ENCODE measurements at places on chromosomes 11 and 22.
A peak's percentile ranks its signal among the peaks of the same experiment; 100 is the strongest.

DNA sequence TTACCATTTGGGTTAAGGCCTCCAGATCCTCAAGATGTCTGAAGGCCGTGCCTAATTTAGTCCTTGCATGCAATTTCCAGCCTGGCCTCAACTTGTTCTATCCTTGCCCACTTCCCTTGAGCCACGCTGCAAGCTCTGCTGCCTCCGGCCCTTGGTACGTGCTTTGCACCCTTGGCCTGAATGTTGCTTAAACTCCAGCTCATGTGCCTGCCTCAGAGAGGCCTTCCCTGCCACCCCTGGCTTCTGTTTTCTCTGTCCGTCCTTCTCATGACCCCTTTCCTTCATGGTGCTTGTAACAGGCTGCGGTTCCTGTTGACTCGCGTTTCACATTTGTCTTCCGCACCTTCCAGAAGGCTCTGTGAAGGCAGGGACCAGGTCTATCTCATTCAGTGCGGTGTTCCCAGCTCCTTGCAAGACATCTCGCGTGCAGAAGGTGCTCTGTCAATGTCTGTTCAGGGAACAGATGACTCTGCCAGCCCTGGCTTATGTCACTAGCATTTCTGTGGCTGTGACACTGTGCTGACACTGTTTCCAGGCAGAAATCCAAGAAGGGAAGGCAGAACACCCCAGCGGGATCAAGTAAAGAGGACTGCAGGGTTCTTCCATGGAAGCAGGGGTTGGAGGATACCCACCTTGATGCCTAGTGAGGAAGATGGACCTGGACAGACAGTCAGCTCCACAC is 61.8 kb downstream of the FBLN1 start:
- DNase-seq, result no peak

GRCh38 chr11:108965306-108966001 is 300.6 kb downstream of the DDX10 start:
- no peak for DNase-seq

GRCh38 chr11:2295971-2296912 is 5.5 kb downstream of the C11orf21 start:
- DNase-seq, result no peak

GRCh38 chr11:96520939-96521338 is 131.1 kb downstream of the JRKL start:
- DNase-seq, result no peak

DNA sequence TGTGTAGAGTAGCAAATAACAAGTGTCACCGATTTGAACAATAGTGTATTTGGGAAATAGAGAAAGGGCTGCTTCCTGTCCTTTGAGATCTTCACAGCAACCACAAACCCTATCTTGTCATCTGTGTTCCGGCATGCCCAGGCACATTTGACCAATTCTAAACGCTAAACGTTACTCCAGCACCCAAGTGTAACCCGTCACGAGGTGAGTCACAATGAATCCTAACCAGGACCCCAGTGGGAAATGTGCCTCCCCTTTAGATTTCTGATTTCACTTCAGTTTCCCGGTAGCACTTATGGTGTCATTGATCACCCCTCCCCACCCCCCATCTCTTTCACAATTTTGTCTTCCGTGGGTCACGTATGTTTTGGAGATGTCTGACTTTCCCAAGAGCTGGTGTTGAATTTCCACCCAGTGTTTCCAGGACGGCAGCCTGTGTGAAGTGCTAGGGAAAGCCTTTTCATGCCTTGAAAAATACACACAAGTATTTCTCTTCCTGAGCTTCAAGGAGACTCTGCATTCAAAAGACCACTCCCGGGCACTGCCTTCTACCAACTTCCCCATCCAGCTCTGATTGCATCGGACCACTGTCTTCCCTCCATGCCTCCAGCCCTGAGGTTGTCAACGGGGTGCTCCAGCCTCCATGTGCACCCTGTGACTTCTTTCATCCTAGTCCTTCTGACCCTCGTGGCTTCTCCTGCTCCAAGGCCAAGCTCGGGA is 10.5 kb upstream of the C11orf24 start:
- no peak for DNase-seq

- DNase-seq, result no peak
Observed at GRCh38 chr11:44324222-44324621, 14.3 kb upstream of the ALX4 start.

DNA sequence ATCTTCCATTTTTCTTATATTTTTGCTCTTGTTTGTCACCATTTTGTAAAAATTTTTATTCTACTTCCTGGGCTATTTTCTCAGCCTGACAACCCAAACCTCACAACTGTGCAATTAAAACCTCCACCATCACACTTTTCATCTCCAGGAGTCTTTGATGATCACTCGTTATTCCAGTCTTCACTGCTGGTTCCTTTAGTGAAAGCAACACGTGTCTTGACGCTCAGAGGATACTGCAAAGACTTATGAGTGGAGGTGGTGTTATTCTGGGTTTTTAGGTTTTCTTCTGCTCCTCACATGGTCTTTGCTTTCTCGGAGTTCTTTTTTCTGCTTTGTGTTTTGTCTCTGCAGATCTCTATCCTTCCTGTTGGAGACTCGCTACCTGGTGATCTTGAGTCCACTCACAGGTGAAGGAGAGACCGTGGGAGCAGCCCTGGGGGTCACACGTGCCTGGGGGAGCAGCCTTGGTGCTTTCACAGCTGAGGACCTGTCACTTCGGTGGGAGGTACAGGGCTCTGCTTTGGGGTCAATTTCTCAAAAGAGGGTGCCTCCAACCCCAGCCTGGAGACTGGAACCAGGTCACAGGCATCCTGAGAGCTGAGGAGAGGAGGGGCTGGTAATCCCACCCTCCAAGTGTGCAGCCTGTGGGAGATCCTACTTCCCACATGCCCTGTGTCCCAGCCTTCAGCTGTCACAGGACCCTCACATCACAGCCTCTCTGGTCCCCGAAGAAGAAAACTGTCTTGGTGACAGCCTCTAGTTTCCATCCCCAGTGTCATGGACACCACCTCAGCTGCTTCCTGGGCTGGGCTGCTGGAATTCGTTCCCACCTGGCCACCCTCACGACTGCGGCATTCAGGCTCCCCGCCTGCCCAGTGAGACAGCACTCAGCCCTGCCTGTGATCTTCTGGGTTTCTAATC is 11.0 kb downstream of the SULT4A1 start:
- DNase-seq, result no peak

- no peak for DNase-seq
Observed at GRCh38 chr11:57499983-57500461, 15.5 kb downstream of the SLC43A1 start.

- no peak for DNase-seq
Observed at GRCh38 chr11:72937439-72937838, 123.2 kb downstream of the ATG16L2 start.

GRCh38 chr11:117597071-117597470 is 199.9 kb downstream of the DSCAML1 start:
- no peak for DNase-seq

DNA sequence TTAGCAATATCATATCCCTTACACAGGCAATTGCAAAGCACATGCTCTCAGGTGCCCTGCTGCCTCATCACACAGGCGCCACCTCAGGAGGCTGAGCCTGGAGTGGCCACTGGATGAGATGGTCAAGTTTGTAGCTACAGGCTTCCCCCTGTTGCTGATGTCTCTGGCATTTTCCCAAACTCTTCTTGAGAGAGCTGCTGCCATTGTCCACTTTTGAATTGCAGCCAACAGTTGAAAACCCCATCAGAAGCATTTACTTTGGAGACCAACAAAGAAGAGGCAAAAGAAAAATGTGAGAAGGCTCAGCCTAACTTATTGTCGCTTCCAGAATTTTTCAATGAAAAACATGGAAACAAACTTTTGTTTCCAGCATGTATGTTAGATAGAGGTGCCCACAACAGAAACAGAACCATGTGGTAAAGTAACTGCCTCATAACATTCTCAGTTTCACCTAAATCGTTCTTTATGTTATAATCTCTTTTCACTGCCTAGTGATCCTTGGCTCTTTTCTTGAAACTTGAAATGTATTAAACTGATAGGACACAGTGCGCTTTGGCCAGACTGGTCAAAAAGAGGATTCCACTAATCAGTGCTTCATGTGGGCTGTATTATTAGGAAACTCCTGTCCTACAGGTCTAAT is 47.6 kb upstream of the OR8B8 start:
- no peak for DNase-seq

- no peak for DNase-seq
Observed at GRCh38 chr11:39690856-39691255, 1768.6 kb downstream of the LRRC4C start.

DNA sequence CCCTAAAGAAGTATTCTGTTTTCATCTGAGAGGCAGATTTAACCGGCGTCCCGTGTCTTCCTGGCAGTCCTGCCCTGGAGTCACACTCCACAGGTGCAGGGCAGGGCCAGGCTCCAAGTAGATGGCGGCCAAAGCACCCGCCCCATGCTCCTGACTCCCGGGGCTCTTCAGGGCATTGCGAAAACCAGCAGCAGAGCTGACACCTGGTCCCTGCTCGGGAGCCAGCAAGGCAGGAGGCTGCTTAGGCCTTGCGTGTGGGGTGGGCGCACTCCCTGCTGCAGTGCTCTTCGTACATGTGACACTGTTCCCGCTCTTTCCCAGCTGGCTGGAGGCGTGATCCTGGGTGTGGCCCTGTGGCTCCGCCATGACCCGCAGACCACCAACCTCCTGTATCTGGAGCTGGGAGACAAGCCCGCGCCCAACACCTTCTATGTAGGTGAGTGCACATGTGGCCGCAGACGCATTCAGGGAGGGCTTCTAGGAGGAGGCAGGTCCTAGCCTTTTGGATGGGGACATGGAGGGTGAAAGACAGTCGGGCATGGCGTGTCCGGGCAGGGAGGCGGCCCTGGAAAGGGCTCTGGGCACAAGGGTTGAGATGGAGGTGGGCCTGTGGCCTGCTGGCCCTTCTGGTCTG is 10.3 kb upstream of the TSSC4 start:
- DNase-seq, result no peak

DNA sequence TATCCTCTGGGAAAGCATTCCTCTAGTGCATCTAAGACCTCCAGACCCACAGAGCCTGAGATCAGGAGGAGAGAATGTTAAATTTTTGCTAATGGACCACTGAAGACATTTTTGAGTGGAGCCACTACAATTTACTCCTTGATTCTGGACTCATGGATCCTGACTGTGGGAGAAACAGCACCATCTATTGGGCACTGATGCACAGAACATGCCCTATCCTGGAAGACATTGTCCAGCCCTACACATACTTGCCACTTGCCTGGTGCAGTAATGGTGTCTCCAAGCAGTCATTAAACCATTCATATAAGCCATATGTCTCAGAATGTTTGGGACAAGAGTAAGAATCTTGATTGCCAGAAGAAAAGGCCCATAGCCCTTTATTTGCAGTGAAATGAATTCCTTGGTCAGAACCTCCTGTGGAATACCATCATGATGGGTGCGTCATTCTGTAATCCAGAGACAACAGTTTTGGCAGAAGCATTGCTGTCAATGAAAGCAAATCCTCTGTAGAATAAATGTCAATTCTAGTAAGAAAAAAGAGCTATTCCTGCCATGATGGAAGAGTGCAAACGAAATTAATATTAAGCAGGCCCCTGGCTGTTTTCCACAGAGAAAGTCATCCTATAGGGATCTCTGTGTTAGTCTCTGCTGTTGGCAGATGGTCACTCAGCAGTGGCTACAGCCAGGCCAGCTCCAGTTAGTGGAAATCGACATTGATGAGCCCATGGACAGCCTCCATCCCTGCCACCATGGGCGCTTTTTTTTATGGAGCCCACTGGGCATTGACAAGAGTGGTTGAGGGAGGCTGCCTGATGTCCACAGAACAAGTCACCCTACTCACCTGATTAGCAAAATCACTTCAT is 43.5 kb downstream of the GGTLC2 start:
- DNase-seq, result peak; percentile 80

- no peak for DNase-seq
Observed at GRCh38 chr22:19044381-19044780, 77.8 kb downstream of the DGCR2 start.

DNA sequence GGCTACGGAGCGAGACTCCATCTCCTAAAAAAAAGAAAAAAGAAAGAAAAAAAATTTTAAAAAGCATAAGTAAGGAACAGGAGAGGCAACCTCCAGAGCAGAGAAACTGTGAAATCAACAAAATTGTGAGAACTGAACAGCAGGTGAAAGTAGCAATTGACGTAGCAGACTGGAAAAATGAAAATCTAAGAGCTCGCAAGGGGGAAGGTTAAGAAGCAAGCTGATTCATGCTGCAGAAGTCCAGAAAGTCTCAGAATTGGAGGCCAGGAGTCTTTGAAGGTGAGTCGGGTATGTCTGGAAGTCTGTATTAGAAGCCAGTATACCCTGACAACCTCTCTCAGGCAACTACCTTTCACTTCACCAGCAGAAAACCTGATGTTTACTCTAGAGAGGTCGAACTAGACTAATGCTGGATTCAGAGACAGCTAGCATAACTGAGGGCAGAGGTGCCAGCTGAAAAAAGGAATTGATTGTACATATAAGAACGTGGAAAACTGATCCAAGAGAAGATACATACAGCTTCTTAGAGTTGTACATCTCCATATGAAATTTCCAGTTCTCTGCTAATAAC is 161.5 kb downstream of the WNT11 start:
- no peak for DNase-seq

DNA sequence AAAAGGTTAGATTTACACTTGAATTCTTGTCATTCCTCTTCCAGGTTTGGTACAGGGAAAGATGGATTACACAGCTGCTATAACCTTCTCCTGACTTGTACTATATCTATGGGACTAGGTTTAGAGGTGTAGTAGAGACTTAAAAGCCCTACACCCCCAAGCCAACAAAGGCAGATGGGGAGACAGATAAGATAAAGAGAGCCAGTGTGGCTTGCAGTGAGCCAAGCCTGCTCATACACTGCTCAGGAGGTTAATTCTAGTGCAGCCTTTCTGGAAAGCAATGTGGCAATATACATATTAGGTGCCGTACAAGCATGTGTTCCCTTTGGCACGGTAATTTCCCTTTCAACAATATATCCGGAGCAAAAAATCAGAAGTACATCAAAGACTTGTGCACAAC is 10.8 kb downstream of the SIK3 start:
- no peak for DNase-seq

GRCh38 chr11:111351374-111352055 is 27.6 kb downstream of the POU2AF1 start:
- DNase-seq, result no peak

GRCh38 chr11:42311514-42311913 is 852.1 kb upstream of the LRRC4C start:
- DNase-seq, result no peak

GRCh38 chr11:71158936-71159335 is 93.4 kb downstream of the SHANK2 start:
- DNase-seq, result no peak
